ENCODE measurements at places on chromosomes 5 and 9. TPM values are rescaled to one million over a fixed set of nuclear protein-coding genes. Genes with fewer than 3 reads are reported as not detected.

The ARID3C gene
- total RNA-seq, result 0.58 TPM

The THBS4 gene
- 0.18 TPM for total RNA-seq

The FASTKD3 gene
- 17.6 TPM for total RNA-seq

The FOXD1 gene
- 0.53 TPM for total RNA-seq

The SLC34A3 gene
- total RNA-seq, result not detected

The GPR151 gene
- total RNA-seq, result not detected

The WDR31 gene
- 2.1 TPM for total RNA-seq

The TMEM8B gene
- 3.2 TPM for total RNA-seq

The LCN1 gene
- not detected for total RNA-seq

The IFNB1 gene
- not detected for total RNA-seq

The SPINK13 gene
- total RNA-seq, result not detected

The DBN1 gene
- 392 TPM for total RNA-seq

The CAMK2A gene
- total RNA-seq, result 0.29 TPM

The RRAGA gene
- 72.1 TPM for total RNA-seq

The MAPKAP1 gene
- total RNA-seq, result 108 TPM

The NR5A1 gene
- total RNA-seq, result not detected

The C1QTNF2 gene
- 0.71 TPM for total RNA-seq

The GDA gene
- not detected for total RNA-seq

The IRX4 gene
- total RNA-seq, result not detected
